Hepatic stellate cell (primary cell): ENCODE measurements at places on chromosomes 2 and 18.
A peak's percentile ranks its signal among the peaks of the same experiment; 100 is the strongest.

GRCh38 chr2:98505971-98506664, 61.5 kb downstream of the INPP4A start:
- no peak for DNase-seq

GRCh38 chr2:178385595-178386148, 65.3 kb downstream of the PRKRA start:
- DNase-seq, result no peak

DNA sequence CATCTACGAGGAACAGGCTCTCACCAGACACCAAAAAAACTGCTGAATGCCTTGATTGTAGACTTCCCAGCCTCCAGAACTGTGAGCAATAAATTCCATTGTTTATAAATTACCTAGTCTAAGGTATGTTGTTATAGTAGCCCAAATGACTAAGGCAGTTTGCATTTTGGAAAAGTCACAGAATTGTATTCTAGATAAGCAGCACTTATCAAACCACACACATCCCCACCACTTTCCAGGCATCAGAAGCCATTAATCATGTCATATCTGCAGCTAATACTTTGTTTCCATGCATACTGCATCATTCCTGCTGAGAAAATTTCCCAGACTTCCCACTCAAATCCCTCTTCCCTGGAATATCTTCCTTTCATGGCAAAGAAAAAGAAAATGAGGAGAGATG, 187.2 kb downstream of the INO80D start:
- no peak for DNase-seq

DNA sequence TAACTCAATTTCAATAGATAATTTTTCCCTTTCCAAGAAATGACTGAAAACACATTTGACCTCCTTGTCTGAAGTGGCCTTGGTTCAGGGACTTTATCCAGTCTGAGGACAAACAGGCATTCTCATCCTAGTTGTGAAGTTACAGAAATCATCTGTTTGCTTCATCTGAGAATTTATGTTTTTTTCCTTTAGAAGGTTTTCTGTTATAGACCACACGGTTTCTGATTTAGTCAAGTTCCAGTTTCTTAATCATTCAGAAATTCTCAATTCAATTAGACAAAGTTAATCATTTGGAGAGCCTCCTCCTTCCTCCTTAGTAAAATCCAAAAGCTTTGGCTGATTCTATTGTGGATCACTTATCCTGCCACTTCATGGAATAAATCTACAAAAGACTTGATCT, 60.9 kb downstream of the ICOS start:
- DNase-seq, result no peak

DNA sequence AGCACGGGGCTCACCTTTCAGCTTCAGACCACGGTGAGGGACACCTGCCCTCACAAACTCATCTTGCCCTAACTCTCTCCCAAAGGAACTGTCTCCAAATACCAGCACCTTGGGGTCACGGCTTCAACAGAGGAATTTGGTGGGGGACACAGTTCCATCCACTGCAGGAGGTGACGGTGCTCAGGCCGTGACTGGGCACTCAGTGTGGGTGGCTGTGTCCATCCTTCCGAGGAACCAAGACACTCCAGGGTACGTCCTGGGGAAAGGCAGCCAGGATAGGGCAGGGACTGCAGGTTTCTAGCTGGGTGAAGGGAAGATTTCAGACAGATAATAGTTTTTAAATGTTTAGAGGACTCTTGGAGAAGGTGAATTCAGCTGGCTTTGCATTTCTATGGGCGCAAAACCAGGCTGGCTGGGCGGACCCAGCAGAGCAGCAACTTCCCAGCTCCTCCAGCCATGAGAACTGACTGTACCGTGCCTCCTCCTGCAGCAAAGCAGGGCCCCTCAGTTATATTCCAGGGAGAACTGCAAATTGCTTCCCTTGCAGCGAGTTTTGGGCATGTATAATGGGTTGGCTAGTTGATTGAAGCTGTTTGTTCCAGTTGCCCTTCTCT, 23.9 kb upstream of the ALLC start:
- DNase-seq, result no peak

GRCh38 chr2:219661197-219661954, 33.9 kb downstream of the SLC4A3 start:
- DNase-seq, result no peak

- DNase-seq, result no peak
These were observed 26.3 kb upstream of the CASP8 start for GRCh38 chr2:201233812-201234662.

GRCh38 chr18:67672155-67672554, 155.6 kb upstream of the DSEL start:
- DNase-seq, result no peak

DNA sequence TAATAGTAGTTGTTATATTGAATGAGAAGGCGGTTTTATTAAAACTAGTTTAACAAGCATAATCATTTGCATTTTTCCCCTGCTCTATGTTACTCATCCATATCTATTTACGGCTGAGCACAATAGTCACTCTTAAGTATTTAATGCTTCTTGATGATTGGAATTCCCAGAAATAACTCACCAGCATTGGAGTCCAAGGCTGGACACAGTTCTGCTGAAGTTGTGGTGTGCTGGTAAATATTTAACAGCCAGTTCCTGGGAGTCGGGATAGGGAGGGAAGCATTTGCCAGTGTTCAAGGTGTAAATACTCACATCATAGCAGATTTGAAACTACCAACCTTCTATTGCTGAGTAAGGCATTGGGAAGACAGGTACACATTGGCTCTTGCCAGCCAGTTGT, 315.1 kb downstream of the MTX2 start:
- no peak for DNase-seq

DNA sequence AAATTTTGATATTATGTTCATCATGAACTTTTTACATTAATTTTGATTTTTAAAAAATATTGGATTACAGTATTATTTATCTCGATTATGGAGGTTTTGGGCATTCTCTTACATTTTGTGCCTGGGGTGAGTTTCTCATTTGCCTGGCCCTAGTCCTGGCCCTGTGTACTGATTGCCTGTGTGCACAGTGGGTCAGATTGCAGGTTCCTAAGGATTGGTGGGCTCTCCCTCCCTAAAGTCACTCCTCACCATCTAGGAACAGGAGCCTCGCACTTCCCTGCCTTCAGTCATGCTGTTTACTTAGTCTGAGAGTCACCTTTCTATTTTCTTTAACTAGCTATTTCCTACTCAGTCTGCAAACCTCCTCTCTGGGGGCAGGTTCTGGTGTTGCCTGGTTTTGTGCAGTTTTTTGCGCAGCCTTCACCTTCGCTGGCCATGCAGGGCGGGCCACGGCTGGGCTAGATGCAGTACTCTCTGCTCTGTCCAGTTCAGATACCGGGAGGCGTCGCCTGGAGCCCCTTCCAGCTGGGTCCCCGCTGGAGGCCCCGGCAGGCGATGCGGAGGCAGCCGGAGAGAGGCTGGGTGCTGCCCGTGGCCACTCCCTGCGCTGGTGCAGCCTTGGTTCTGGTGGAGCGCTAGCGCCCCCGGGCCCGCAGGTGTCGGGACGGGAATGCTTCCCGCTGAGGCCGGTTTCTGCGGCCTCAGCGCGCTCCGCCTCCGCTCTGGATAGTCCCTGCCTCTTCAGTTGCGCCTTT, 23.3 kb upstream of the MC5R start:
- DNase-seq, result peak; percentile 32

- DNase-seq, result no peak
These were observed 44.7 kb downstream of the DHRS9 start for GRCh38 chr2:169114056-169114455.

DNA sequence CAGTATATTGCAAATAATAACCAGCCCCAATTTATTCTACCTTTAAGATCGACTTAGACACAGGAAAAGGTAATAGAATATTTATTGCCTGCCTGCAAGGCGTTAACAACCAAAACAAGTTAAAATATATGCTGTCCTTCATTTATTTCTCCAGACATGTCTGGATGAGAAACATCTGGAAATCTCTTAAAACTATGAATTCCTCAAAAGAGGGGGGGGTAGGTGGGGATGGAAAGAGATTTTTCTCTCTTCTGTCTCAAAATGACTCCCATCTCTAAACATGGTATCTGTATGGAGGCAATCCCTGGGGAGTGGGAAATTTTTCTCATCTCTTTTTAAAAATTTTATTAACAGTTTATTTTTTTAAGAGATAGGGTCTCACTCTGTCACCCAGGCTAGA, 113.0 kb downstream of the CDH2 start:
- DNase-seq, result no peak

GRCh38 chr2:141911485-141912066, 219.2 kb downstream of the LRP1B start:
- no peak for DNase-seq

- DNase-seq, result no peak
These were observed 38.4 kb downstream of the ADCY3 start for GRCh38 chr2:24881623-24882022.

DNA sequence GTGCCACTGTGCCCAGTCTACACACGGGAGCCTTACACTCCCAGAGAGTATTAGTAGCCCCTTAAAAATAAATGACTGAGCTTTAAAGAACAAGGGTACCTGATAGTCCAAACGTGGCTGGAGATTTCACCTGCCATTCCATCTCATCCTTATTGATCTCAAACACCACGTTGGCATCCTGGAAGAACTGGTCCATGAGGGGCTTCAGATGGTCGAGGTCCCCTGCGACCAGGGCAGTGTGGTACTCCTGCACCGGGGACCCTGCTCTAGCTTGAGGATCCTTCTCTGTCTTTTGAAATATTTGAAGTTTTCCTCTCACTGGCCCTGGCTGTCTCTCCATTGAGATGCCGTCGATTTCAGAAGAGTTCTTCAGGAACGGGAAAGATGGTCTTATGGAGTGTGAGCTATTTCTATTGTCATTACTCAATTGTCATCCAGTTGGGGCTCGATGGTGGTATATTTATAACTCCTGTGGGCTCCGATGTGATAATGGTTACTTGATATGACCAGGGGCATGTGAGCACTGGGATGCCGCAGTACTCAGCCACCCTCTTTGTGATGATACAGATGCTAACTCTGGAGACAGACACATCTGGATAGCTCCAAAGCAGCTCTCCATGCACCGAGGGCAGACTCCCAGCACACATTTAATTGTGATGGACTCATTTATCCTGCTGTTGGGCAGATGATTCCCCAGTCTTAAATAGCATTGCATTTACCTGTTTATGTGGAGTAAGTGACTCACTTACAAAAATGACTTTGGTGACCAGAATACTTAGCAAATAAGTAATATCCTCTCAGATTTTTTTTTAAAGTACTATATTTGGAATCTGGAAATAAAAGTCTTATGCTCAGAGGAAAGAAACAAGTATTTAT, 22.8 kb downstream of the ASB18 start:
- no peak for DNase-seq

GRCh38 chr2:227368574-227368973, 10.5 kb downstream of the TM4SF20 start:
- no peak for DNase-seq
